Astrocyte (in vitro differentiated cells and primary cell): ENCODE measurements at places on chromosomes 16 and 17. TPM values are rescaled to one million over a fixed set of nuclear protein-coding genes. Genes with fewer than 3 reads are reported as not detected.

DNA sequence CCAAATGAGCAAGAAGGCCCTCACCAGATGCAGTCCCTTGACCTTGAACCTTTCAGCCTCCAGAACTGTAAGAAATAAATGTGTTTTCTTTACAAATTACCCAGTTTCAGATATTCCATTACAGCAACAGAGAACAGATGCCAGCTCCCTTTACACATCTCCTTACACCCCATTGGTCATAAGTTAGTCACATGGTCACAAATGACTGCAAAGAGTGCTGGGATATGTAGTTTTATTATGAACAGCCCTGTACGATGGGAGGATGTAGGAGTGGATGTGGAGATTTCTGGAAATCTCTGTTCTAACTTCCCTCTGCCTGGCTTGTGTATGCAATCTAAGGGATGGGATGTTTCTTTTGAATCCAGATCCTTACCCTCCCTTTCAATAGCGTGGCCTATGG lies 13.3 kb upstream of the RPL38 start:
- peak; percentile 43 for DNase-seq

DNA sequence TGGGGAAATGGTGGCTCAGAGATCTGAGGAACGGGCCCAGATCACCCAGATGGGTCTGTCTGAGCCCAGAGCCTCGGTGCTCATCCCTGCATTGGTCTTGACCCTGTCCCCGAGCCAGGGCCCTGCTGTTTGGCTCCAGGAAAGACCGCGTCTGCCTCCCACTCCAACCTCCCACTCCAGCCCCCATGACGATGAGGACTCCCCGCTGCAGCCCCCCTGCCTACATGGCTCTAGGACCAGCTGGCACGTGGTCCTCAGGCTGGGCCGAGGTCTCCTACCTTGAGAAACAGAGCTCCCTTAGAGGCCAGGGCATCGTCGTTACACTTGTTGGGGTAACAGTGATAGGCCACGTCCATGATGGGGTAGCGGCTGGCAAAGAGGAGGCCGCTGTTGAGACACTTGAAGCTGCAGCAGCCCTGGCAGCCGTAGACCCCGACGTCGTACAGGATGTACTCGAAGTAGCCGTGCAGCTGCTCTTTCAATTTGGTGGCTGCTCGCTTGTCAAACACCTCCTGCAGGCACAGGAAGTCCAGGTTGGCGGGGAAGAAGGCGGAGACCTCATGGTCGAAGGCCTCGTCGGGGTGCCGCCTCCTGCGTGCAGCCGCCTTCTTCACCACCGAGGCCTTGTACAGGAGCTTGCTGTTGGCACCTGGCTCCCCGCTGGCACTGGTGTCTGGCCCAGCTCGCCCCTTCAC lies 59.9 kb downstream of the PRMT7 start:
- no peak for DNase-seq

GRCh38 chr17:77887110-77887463 lies 71.4 kb upstream of the TNRC6C start:
- no peak for DNase-seq

- DNase-seq, result no peak
These were observed 29.5 kb downstream of the METTL16 start for GRCh38 chr17:2482218-2482617.

DNA sequence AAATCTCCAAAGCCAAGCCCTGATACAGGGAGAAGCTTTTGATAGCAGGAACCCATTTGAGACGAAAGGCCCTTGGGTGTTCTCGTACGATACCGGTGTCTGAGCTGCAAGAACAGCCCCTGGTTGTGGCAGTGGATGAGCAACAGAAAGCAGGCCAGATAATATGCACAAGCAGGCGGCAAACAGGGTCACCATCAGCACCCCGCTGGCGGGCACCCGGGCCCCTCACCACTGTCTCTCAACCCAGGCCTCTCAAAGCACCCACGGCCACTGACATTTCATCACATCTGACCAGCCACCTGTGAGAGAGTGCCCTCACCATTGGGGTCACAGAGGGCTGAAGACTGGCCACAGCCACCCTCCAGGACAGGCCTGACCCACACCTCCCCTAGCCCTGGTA lies 230.4 kb downstream of the C16orf78 start:
- DNase-seq, result no peak

GRCh38 chr16:21608639-21609328 lies 9.4 kb downstream of the METTL9 start:
- no peak for DNase-seq

Gene KIAA0513
- 6.2 and 7.5 TPM in 2 replicates for total RNA-seq

Gene WFIKKN2
- 0.07 TPM in 1 of 2 replicates, not detected in the other for total RNA-seq

Gene KCNJ18
- total RNA-seq, result not detected in 2 replicates
